ENCODE measurements at places on chromosomes 6 and 20.
A peak's percentile ranks its signal among the peaks of the same experiment; 100 is the strongest.

- no peak for DNase-seq
Observed at GRCh38 chr6:128240024-128240428, 280.4 kb downstream of the PTPRK start.

DNA sequence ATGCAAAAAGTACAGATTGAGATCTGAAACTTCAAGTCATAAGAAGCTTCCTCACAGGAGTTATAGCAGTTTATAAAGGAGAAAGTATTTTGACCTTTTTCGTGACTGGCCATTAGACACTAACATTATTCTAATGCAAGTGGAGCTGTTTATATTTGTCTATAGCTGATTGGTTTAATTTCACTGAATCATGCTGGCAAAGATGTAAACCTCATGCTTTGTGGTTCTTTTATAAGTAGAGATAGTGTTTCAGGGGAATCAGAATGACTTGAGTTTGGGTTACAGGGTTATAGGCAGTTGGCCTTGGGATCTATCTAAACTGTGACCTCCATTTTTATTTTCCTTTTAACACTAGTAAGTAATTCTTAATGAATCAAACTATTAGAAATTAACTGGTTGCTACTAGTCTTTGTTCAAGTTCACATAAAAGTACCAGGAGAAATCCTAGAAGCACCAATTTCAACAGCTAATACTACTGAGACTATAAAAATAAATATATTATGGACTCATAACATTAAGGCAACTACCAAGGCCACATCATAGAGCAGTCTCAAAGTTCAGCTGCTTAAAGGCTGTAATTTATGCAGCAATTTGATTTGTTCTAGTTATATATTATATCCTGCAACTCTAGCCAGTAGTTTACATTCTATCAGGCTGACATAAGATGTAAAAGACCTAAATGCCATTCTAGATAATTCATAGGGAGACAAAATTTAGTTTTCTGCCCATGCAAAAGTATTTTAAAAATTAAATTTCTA, 94.0 kb downstream of the RNGTT start:
- no peak for DNase-seq

GRCh38 chr6:38113825-38114576, 294.5 kb downstream of the ZFAND3 start:
- no peak for DNase-seq

DNA sequence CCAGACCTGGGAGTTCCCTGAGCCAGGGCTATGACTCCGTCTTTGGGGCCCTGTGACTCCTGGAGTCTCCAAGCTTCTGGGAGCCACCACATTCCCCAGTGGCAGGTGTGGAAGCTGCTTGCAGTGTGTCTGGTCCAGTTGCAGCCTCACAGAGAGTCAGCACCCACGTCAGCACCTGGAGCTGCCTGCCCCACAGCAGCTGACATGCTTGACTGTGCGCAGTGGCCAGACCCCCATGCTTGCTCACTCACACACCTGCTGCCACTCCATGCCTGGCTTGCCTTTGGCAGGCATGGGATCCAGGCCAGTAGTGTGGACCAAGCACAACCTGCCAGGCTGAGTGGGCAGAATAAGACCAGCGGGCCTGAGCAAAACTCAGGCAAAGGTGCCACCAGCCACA, 31.0 kb upstream of the ASIP start:
- DNase-seq, result no peak

DNA sequence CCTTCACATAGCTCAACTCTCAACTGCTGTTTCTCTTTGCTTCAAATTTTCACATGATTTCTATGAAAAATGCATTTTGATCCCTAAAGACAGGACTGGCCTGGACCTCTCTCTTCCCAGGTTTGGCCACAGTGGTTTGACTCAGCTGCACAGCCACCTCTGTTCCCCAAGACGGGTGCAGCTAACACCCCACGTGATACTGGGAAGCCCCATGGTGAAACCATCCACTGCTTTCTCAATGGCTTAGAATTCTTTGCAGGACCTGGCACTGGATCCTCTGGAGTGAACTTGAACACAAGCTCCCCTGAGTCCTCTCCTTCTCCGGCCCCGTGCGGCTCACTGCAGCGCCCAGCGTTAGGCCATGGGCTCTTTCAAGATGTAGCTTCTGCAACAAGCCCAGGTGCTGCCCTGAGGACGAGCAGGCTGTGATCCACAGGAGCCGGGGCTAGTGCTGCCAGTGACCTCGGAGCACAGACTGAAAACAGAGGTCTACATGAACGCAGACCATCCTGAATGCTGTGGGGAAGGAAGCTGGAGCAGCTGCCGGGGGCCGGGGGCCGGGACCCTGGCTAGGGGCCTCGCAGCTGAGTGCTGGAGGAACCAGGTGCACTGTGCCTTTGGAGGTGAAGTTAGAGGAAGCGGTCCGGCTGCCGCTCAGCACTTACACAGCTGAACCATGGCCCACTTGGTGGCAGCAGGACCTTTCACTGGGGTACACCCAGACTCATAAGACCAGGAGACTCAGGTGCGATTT, 58.8 kb upstream of the MPC1 start:
- no peak for DNase-seq

DNA sequence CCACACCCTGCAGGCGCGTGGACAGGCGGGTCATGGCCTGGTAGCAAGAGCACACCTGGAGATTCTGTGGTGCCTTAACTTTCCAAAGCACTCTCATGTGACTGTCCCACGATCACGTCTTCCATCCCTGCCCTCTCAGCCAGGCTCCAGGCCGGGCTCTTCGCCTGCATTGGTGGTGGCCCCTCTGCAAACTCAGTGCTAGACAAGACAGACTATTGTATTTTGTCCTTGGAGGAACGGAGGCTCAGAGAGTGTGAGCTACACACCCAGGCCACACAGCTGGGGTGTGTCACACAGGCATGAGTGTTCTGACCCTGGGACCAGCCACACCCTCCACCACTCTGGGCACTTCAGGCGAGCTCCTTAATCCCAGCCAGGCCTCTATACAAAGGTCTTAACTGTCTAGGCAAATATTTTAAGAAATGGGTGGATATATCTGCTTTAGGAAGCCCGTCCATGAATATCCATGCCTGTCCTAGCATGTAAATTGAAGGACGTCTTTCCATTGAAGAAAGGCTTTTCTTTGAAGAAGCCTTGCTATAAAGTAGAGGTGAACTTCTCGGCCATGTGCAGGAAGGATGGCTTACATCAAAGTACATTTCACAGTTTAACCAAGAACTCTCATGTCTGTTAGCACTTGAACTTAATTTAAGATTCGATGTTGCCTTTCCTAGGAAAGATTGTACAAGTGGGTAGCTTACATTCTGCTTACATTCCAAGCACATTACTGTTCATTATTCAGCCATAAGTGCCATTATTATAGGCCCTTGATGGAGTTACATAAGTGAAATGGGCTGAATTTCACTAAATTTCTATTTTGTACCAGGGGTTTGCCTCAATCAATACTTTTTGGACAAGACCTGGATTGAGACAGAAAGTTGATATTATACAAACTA, 263.9 kb downstream of the DLL1 start:
- DNase-seq, result no peak

DNA sequence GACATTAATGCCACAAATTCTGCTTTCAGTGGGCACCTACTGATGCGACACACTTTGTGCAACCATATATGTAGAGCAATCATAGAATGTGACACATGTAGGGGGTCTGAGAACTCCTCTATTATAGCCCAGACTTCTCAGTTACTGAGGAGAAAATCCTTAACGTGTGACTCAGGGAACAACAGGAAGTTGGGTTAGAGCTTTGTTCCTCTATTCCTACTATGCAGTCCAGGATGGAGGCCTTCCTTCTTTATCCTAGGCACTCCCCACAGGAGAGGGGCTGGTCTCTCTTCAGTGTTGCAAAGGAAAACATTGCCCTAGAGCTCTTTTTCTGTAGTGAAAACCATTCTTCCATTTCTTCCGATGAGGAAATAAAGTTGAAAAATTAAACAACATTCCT, 39.6 kb upstream of the RCAN2 start:
- DNase-seq, result no peak

DNA sequence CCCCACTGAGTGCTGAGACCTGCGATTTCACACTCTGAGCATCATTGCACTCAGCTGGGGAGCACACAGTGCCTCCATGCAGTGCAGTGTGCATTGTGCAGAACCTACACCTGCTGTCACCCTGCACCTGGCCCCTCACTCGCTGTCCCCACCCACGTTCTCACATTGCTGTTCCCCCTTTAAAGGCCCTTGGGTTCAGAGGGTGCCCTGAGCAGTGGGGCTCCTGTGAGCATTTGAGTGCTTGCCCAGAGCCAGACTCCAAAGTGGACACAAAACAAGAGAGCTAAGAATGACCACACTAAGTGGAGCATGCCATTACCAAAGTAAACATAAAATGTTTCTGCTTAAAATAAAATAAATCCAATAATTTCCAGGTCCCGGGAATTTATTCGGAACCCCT, 131.0 kb upstream of the CST7 start:
- no peak for DNase-seq

DNA sequence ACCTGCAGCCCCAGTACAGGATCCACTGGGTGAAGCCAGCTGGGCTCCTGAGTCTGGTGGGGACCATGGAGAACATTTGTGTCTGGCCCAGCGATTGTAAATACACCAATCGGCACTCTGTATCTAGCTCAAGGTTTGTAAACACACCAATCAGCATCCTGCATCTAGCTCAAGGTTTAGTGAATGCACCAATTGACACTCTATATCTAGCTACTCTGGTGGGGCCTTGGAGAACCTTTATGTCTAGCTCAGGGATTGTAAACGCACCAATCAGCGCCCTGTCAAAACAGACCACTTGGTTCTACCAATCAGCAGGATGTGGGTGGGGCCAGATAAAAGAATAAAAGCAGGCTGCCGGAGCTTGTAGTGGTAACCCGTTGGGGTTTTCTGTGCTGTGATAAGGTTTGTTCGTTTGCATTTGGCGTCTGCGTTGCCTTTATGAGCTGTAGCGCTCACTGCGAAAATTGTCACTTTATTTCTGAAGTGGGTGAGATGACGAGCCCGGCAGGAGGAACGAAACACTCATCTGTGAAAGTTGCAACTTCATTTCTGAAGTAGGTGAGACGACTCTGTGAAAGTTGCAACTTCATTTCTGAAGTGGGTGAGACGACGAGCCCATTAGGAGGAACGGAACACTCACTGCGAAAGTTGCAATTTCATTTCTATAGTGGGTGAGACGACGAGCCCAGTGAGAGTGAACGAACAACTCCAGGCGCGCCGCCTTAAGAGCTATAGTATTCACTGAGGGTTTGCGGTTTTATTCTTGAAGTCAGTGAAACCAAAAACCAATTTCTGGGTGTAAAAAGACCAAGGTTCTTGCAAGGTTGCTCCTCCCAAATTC, 31.1 kb downstream of the SERPINB6 start:
- DNase-seq, result no peak

DNA sequence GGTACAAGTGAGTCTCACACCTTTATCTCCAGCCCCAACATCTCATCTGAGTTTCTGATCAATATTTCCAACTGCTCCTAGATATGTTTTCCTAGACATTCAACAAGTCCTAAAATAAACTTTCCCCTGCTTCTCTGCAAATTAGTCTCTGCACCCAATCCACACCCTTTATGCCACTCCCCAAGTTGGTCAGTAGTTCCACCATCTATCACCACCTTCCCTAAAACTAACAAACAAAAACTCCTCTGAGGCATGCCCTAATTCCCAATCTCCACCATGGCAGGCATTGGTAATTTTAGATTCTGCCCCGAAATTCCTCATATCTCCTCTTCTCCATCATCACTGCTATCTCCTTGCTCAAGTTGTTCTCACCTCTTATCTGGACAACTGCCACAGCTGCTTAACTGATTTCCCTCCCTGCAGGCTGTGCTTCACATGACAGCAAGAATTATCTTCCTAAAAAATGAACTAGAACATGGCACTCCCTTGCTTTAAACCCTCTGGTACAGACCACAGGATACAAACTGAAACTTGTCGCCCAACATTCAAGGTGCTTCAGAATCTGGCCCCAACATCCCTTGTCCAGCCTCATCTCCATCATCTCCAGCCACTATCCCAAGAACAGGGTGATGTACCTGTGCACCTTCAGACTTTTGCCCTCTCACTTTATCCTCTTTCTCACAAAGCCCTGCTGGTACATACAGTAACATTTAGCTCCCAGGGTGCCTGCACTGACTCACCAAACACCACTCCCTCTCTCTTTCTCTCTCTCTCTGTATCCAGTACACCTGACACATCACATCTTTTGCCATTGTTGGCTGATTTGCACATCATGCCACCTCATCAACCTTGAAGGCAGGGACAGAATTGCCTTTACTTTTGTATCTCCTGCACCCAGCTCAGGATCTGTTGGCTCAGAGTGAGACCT, 55.5 kb downstream of the ZHX3 start:
- DNase-seq, result no peak

DNA sequence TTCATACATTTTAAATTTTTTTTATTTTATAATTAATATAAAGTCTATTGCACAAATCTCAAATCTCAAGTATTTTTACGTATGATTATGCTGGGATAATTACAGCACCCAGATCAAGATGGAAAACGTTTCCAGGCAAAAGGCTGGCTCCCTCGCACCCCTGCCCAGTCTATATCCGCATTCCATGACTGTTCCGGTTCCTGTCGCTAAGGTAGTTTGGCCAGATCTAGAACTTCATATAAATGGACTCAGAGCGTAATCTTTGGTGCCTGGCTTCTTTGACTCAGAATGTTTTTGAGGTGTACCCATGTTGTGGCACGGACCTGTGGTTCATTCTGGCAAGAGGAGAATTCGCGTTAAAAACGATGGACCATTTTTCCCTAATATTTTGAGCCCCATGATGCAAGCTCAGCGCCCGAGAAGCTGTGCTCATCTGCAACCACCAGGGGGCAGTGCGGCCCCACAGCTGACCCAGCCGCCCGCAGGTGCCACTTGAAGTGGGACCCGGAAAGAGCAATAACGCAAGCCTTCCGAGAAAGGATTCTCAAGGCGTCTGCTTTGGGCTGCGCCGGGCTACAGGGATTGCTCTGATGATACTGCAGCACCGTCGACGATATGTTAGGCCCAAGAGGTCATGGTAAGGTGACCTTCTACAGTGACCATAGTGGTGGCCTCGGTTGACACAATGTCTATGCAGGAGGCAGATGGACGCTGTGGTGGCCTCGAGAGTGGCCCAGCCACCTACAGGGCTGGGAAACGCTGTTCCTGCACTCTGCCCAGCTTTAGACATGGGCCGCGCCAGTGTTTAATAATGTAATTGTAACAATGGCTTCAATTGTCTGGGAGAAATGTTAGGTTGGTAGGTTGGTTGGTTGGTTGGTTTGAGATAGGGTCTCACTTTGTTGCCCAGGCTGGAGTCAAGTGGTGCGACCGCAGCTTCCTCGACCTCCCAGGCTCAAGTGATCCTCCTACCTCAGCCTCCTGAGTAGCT, 160.1 kb downstream of the ZMYND8 start:
- DNase-seq, result no peak

- DNase-seq, result peak; percentile 9
Observed at GRCh38 chr6:101830501-101831031, 437.1 kb downstream of the GRIK2 start.

DNA sequence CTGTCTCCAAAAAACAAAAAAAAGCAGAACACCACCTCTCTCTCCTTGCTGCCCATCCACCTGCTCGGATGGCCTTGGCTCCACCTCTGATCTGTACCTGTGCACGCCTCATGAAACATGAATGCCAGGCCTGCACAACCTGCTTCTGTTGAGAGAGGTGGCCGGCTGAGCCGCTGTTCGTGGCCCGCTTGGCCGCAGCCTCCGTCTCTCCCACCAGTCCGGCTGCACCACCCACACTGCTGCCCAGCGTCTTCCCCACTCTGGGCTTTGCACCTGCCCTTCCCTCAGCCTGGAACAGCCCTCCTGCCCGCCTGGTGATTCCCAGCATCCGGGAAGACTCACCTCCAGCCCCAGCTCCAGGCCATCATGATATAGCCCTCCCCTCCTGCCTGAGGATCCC, 12.2 kb upstream of the ZBTB46 start:
- no peak for DNase-seq
